Suprapubic skin (tissue), 4 donors: ENCODE measurements at places on chromosomes 13 and 19.
A peak's percentile ranks its signal among the peaks of the same experiment; 100 is the strongest.

DNA sequence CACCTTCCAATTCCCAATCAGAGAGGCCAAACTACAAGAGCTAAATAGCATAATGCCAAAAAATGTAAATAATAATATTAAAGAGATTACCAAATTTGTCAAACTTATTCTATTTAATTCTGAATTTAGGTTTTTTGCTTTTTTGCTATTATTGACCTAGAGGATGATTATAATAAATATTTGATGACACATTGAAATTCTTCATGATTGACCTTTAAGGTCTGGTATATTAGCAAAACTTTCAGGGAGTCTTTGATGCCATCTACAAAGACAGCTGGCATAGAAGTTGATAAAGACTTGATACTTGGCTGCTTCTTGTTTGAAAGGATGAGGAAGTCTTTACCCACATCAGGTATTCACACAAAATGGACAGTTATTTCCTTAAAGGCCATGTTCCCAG is 659.8 kb upstream of the GPC6 start:
- no peak for DNase-seq

DNA sequence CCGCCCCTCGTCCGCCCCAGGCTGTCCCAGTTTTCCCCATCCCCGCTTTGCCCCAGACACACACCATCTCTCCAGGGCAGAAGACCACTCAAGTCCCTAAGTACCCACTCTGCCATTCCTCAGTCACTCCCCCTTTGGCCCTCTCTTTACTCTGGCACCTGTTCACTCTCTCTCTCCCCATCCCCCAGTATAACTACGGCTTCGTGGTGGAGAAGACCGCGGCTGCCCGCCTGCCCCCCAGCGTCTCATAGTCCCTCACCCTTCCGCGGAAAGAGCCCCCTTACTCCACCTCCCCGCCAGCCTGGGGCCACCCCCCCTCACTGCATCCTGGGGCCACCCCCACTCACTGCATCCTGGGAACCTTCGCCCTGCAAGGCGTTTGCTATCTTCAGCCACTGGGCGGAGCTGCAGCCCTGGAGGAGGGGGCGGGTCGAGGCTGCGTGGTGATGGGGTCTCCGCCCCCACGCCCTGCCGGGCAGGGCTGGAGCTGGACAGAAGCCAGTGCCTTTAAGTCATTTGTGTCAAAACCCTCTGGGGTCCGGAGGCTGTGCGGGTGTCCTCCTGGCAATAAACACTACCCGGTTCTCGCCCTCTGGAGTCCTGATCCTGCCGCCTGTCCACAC is 5.0 kb downstream of the MVB12A start:
- DNase-seq, result no peak

DNA sequence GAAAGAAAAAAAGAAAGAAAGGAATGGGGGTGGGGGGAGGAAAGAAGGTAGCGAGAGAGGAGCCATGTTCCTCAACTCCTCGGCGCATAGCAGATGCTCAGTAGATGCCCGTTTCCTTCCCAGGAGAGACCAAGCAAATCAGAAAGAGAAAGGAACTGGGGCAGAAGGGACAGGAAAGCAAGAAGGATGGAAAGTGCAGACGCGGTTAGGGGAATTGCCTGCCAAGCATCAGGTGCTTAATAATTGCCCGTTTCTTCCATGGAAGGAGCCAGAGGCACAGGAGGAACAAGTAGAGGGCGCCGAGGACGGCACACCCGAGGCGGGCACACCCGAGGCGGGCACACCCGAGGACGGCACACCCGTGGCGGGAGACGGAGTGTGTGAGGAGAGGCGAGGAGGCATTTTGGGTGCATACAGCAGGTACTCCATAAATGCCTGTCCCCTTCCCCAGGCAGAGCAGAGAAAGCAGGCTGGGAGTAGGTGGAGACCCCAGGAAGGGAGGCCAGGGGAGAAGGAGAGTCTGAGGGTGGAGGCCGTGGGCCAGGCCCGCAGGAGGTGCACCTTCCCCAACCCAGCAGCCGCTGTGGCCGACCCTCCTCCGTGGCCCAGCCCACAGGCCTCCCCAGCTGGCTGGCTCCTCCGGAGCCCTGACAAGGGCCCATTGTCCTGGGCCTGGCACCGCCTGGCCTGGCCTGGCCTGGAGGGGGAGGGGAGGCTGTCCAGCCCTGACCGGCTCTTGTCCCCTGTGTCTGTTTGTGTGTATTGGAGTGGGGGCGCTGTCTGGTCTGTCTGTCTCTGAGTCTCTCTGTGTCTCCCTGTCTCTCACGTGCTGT is 14.6 kb downstream of the JOSD2 start:
- no peak for DNase-seq

- DNase-seq, result no peak
Observed at GRCh38 chr13:99741960-99742359, 229.6 kb downstream of the ZIC5 start.

DNA sequence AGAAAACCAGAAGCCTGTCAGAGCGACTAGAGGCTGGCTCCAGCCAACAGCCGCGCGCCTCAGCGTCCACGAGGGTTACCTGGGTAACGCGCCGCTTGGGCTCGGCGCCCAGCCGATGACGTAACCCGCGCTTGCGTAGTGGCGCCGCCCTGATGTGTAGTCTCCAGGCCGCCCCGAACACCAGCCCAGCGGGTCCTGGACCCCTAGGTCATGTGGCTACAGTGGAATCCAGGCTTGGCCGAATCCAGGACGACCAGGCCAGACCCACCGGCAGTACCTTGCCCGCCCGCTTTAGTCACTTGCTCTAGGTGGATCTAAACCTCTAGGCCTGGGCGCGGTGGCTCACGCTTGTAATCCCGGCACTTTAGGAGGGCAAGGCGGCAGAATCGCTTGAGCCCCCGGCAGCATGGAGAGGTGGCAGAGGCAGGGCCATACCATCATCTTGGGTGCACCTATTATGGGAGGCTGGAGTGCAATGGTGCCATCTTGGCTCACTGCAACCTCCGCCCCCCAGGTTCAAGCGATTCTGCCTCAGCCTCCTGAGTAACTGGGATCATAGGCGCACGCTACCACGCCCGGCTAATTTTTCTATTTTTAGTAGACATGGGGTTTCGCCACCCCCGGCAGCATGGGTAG is 7.2 kb upstream of the ZNF606 start:
- DNase-seq, result peak; percentile 76

DNA sequence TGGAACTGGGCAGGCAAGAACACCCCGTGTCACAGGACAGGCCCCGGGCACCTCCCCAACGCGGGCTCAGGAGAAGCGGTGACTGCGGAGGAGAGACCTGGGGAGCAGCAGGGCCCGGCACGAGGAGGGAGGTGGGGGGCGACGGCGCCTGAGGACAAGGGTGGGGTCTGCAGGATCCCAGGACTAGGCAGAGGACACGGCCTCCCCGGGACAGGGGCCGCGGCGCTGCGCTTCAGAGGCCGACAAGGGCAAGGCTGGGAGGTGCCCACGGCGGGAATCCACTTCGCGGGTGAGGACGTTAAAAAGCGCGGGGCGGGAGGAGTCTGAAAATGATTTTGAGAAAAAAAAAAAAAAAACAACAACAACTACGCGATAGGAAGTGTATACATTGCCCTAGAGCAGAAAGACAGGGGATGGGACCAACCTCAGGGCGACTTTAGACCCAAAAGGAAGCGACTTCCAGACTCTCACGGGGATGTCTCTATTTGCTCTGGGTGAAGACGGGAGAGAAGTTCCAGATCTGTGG is 44.9 kb downstream of the ZNF611 start:
- DNase-seq, result peak; percentile 84

- no peak for DNase-seq
Observed at GRCh38 chr13:107866032-107866940, 349.1 kb downstream of the LIG4 start.
